ENCODE measurements at places on chromosomes 2 and 18.

GRCh38 chr2:184206045-184206444 lies 392.3 kb upstream of the ZNF804A start:
- no peak for DNase-seq

GRCh38 chr2:111046670-111047069 lies 74.0 kb upstream of the BCL2L11 start:
- DNase-seq = no peak

DNA sequence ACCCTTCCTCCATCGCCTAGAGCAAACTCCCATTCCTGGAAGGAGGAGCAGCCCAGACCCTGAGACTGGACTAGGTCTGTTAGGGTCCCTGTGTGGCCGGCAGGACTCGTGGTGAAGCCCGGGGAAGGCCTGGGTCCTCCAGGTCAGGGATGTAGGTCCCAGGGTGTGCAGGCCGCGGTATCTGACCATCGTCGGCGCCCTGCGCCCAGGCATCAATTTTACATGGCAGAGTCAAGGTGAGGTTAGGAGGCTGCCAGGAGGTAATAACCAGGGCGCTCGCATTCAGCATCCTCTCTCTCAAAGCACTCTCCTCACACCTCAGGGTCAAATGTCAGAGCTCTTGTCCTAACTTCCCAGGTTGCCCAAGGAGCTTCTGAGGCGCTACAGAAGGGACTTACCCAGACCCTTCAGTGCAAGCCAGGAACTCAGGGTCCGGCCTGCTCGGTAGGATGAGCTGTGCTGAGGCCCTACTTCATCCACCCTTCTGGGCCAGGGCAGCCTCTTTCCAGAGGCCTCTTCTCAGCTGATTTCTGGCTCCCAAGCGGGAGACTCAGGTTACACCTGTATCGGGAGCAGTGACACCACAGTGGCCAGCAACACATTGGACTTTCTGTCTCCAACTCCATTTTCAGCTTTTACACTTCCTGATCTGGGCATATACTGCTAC lies 628 bp downstream of the SH2D6 start:
- DNase-seq = no peak

GRCh38 chr2:200798514-200798913 lies 13.2 kb upstream of the BZW1 start:
- DNase-seq = no peak

GRCh38 chr2:94995553-94996304 lies 29.8 kb upstream of the MAL start:
- DNase-seq = no peak

- DNase-seq = no peak
These were observed 44.1 kb downstream of the MRPS5 start for GRCh38 chr2:95077530-95077825.

- no peak for DNase-seq
These were observed 98.4 kb upstream of the SIX3 start for GRCh38 chr2:44843086-44843485.

- no peak for DNase-seq
These were observed 146.5 kb upstream of the MGAT5 start for GRCh38 chr2:134107402-134107801.

Measured in activated CD4-positive, alpha-beta T cell treated with anti-CD3 and anti-CD28 coated beads, Interleukin-2, amount 50 U/mL, for 24 hours (primary cell).